AG04450 (cell line): ENCODE measurements at places on chromosomes 4 and X.

- DNase-seq: no peak
Measured at GRCh38 chr4:38411981-38412536, 251.9 kb upstream of the KLF3 start.

DNA sequence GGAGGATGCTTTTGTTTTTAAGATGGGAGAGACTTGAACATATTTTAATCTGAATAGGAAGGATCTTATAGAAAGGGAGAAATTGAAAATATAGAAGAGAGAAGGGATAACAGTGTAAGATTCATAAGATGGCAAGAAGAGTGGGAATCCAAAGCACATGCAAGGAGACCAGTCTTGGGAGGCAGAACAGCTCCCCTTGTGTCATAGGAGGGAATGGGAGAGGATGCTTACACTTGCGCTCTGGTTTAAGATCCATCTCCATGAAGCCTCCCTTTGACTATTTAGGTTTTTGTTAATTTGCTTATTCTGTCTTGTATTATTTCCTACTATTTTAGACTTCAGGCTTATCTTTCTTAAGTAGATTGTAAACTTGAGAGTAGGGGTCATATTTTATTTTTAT, 42.7 kb downstream of the KIF4A start:
- no peak for DNase-seq

GRCh38 chr4:41022116-41022515, 192.2 kb downstream of the APBB2 start:
- no peak for DNase-seq

DNA sequence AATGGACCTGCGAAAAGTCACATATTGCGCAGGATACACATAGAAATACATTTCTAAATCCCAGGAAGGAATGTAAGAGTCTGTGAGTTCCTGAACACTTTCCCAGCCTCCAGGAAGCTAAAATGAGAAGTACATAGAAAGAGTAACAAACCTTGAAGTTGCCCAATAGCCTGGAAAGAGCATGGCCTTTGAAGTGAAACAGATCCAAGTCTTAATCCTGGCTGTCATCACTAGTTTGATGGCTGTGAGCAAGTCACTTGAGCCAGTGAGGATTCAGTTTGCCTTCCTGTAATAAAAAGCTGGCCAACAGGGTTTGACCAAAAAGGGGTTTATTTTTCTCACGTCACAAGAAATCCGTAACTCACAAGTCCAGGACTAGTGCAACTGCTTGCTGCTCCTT, 69.8 kb downstream of the ARHGEF38 start:
- no peak for DNase-seq

- peak; percentile 32 for DNase-seq
Measured at GRCh38 chr4:144174401-144175067, 34.0 kb upstream of the GYPA start.

DNA sequence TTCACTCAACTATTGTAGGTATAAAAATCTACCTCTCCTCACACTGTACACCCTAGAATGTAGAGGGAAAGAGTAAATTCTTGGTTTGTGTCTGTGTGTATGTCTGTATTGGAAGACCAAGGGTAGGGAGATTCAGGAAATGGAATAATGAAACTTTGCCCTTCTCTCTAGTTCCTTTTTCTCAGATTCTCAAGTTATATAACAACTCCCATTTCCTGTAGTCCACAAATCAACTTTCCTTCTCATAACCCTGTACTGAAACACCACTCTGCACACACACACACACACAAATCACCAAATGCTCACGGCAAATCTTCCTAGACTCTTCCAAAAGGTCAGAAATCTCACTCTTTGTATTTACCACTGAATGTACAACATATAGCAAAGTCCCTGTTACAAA, 824.5 kb upstream of the DIAPH2 start:
- DNase-seq: no peak

- peak; percentile 1 for DNase-seq
Measured at GRCh38 chrX:51420610-51421009, 75.8 kb downstream of the NUDT11 start.

- DNase-seq: no peak
Measured at GRCh38 chr4:48914311-48914710, 7.7 kb upstream of the OCIAD2 start.
